ENCODE measurements at places on chromosomes 12 and 14.
A peak's percentile ranks its signal among the peaks of the same experiment; 100 is the strongest.

GRCh38 chr12:52715416-52715815 lies 12.1 kb upstream of the KRT77 start:
- DNase-seq: no peak

DNA sequence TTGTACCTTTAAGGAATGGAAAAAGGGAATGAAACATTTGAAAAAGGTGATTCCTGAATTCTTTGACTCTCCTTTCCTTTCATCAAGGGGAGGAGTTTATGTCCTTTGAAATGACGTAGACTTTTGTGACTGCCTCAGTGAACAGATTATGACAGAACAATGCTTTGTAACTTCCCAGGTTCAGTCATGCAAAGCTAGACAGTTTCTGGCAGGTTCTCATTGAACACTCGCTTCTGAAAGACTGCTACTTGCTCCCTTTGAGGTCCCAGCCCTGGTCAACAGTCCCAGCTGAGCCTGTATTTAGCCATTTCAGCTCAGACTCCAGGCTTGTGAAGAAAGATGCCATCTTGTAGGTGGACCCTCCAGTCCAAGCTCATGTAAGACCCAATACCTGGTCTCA lies 1178.9 kb downstream of the BCL11B start:
- DNase-seq: no peak

DNA sequence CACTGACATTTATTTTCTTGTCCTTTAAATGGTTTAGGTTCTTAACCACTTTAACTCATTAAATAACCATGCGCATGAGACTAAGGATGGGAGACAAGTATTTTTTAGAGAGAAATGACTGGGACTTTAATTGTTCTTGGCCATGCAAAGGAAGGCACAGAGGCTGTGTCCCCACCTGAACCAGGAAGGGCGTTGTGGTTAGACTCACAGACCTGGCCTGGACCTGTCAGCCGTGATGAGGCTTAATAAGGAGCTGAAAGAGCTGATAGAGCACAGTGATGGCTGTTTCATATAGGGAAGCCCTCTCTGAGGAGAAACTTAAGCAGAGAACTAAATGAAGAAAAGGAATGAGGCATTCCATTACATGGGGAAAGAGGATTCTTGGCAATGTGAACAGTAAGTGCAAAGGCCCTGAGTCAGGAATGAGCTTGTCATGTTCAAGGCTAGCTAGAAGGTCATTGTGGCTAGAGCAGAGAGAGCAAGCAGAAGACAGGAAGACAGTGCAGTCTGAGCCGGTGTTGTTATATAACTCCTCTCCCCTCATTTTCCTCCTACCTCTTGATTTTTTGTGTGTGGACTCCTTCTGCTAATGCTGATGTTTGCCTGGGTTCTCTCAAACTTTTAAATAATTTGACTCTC lies 74.4 kb upstream of the ANO4 start:
- no peak for DNase-seq

DNA sequence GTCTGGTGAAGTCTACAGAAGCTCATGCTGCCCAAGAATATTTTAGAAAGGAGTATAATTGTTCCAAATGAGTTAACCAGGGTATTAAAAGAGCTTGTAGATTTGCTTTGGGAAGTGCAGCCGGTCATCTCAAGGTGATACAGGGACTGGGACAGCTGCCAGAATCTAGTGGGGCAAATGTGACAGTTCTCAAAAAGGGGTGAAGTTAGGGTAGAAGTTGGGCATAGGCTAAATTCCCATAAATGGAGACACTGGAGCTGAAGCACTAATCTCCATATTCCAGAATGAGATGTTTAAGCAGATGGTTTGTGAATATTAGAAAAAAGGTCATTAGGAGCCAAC lies 94.7 kb downstream of the ANO6 start:
- DNase-seq: no peak

- DNase-seq: no peak
Measured at GRCh38 chr12:39467432-39467870, 24.5 kb upstream of the KIF21A start.

- DNase-seq: no peak
Measured at GRCh38 chr12:77613411-77613810, 217.3 kb upstream of the NAV3 start.

DNA sequence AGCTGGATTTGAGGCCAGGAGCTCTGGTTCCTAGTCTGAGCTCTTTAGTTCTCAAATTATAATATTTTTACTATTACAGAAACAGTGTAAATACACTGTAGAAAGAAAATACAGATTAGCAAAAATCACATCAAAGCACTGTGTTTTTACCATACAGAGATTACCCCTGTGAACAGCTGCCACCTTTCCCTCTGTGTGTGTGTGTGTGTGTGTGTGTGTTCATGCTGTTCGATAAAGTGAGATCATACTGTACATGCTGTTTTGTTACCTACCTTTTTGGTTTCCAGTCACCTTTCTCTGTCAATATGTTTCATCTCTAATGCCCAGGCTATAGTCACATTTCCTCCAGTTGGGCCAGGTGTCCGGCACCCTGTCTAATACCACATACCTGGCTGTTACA lies 26.9 kb downstream of the MVK start:
- DNase-seq: no peak

GRCh38 chr14:35414365-35414764 lies 9.8 kb upstream of the NFKBIA start:
- DNase-seq: no peak

GRCh38 chr14:24456980-24457379 lies 14.4 kb upstream of the SDR39U1 start:
- no peak for DNase-seq

- no peak for DNase-seq
Measured at GRCh38 chr12:79071498-79071897, 206.9 kb downstream of the SYT1 start.

DNA sequence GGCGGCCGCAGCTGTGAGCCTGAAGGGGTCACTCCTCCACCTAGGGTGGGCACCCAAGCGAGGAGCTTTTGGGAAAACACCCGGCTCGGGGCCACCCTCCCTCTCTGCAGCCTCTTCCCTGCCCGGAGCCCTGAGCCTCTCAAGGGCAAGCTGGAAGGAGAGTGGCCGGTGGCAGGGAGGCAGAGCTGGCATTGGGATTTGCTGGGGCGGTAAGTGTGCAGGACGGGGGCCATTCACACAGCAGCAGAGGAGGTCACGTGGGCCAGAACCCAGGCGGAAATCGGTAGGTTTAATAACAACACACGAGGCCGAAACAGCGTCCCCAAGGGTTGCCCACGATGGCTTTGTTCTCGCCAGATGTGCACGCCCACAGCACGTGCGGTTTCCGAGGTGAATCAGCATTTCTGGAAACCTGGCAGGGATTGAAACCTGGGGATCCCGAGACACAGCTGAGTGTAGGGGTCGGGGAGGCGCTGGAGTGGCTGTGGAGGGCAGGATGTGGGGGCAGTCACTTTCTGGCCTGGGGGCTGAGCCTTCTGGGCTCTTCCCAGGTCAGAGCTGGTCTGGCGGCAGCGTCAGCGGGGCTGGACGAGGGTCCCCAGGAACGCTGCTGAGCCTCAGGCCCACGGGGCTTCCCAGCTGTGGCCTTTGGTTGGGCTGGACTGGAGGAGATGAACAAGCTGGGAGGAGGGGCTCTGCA lies 23.5 kb downstream of the NOC4L start:
- DNase-seq: peak; percentile 3

DNA sequence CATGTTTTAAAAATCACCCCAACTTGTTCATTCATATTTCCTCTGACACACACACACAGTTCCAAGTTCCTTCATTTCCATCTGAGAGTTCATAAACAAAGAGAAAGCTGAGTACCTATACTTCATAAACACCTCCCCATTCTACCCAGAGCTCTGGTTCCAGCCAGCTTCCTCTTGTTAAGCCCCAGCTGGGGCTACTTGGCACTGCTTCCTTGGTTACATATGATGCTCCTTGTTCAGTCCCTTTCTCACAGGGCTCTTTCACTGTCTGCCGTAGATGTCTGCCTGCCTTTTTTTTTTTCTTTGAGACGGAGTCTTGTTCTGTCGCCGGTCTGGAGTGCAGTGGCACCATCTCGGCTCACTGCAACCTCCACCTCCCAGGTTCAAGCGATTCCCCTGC lies 77.5 kb downstream of the COX16 start:
- no peak for DNase-seq

DNA sequence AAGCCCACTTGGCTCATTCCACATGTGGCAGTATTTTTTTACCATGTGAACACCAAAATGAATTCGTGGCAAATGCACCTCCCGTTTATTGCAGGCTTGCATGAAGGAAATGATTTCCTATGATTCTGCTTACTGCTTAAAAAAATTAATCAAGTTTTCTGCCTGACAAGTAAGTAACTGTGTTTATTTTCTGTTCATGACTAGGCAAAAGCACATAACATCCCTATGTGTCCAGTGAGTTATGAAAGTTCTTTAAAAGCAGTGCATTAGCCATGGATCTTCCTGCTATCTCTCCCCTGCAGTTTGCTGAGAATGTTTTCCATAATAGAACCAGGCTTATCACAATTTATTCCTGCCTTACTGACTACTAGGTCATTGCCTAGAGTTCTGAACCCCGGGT lies 20.4 kb downstream of the GPR65 start:
- no peak for DNase-seq

GRCh38 chr12:129496226-129496625 lies 407.6 kb downstream of the TMEM132D start:
- DNase-seq: no peak

DNA sequence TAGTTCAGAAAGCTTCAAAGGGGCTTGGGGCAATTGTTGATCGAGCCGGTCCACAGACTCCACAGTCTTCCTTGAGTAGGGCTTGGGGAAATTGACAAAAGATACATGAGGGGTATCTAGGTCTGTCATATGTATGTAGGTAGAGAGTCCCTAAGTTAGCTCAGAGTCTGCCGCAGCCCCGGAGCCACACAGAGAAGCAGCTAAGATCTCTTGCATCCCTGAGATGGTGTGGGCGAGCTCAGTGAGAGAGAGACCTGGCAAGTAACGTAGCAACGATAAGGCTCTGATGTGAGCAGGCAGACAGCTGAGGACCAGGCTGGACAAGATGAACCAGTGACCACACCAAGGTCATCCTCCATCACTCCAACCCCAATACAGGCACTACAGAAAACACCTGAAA lies 297.6 kb downstream of the TMEM132D start:
- no peak for DNase-seq

DNA sequence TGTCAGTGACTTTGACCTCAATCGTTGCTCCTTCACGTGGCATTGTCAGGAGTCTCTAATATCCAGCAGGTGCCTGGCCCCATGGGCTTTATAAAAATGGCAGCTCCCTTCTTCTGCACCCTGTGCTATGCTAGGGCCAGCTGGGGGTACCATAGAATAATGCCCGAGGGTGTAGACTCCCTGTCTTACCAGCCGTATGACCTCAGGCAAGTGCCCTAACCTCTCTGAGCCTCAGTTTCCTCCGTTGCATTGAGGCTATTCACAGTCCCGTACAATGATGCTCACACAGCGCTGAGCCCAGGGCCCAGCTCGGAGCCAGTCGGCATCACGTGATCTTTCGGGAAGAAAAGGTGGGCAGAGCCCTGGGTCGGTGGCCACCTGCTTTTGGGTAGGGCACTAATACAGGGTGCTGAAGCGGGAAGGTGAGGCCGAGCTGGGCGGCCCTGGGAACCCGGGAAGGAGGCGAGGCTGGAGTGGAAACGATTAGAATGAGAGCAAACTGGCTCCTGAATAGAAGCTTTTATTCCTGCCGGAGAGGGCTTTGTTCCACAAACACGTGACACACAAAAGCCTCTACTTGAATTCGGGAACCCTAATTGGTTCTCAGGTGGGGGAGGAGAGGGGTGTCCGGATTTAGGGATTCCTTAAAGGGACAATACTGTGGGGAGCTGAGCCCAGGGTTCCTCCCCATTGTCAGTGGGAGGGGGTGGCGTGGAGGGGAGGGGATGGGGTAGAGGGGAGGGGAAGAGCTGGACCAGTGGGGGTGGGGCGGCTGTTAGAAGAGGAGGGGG lies 19.9 kb upstream of the MSI1 start:
- DNase-seq: no peak

DNA sequence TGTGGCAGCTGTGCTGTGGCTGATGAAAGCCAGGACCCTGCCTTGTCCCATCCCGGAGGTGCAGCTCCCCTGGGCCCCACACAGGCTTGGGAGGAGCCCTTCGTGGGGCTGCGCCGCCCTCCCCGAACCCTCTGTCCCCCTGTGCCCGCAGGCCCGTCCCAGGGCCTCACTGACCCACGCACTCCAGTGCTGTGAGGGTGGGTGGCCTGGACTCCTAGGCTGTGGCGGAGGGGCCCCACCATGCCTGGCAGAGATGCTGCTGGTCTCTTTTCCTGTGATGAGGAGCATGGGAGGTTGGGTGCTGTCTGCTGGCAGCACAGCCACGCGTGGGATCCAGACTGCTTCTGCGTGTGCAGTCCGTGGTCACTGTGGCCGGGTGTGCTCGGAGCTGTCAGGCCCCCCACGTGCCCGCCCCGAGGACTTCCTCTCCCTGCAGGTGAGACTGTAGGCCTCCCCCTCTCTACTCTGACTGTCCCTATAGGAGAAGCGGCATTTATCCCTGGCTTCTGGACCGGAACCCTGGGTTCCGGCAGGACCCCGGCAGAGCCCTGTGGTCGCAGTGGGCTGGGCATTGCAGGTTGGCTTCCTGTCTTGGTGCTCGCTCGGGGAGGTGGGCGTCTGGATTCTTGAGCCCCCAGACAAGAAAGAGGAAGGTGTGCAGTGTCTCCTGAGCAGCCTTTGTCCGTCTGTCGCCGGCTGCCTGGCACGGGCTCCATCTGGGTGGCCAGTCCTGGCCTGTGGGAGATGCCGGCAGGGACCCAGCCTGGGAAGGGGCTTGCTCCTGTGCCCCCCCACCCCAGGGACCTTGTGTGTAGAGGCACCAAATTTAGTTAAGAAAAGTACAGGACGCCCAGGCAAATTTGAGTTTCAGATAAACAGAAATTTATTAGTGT lies 2.3 kb downstream of the MTA1 start:
- no peak for DNase-seq

DNA sequence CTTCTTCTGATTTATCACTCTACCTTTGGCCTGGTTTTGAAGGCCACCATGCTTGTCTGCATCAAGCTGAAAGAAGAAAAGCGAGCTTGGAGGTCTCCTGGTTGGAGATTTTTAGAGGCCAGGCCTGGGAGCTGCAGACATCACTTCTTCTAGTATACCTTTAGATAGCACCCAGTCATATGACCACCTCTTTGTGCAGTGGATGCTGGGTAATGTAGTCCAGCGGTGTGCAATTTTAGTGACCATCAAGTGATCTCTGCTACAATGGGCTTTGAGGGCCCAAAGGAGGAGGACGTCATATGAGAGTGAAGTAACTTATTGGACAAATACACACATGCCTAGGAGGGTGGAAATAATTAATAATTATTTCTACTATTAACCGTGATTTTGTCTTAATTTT lies 15.2 kb upstream of the WNT5B start:
- no peak for DNase-seq

DNA sequence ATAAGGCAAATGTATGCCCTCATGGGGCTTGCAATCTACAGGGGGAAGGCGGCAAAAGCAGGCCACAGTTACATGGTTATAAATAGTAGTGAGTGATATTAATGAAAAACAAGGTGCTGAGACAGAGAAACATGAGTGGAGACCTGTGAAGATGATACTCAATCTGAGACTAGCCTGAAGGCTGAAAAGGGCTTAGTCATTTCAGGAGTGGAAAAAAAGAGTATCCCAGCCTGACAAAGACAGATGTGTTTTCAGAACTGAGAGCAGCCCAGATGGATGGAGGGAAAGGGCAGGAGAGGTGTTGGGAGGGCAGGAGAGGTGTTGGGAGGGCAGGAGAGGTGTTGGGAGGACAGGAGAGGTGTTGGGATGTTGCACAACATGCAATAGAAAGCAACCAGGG lies 181.9 kb downstream of the C12orf42 start:
- no peak for DNase-seq

Data from natural killer cell treated with Interleukin-12 subunit alpha and Interleukin-12 subunit beta and Interleukin-15 and Interleukin-18, amount 100 ng/mL, for 72 hours (primary cell).